ENCODE measurements at places on chromosomes 5 and 9.

DNA sequence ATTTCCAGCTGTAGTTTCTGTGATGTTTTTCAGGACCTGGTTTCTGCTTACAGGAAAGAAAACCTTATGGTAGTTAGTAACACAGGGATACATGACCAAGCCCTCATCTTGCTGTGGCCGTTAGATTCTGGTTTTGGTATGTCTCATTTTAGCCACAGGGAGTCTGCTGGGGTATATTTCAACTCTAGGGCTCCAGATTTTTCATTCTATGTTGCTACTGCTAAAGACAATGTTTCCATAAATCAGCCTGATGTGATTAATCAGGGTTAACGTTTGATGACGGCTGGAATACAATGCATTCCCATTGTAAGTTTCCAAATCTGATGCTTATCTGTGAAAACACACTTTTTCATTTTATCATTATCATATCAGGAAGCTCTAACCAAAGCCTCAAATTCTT is 48.2 kb downstream of the P4HA2 start:
- DNase-seq, result no peak

GRCh38 chr9:98314381-98315066 is 59.1 kb upstream of the TBC1D2 start:
- DNase-seq, result no peak

GRCh38 chr9:109509611-109510010 is 11.5 kb upstream of the PTPN3 start:
- no peak for DNase-seq

- DNase-seq, result no peak
Observed at GRCh38 chr5:120767178-120767820, 303.2 kb downstream of the PRR16 start.

- no peak for DNase-seq
Observed at GRCh38 chr9:89677702-89678395, 73.0 kb downstream of the GADD45G start.

DNA sequence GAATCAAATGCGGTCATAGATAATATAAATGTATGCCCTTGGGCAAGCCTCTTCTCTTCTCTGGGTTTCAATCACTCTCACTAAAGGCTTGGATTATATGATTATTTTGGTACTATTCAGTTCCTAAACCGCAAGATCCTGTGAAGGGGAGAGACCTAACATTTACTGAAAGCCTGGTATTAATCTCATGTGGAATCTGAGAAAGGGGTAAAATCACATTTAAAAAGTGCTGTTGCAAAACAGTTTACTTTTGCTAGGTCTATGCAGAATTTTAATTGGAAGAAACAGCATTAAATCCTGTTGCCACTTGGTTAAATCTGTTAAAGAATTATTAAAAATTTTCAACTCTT is 50.7 kb downstream of the SLC44A1 start:
- no peak for DNase-seq

DNA sequence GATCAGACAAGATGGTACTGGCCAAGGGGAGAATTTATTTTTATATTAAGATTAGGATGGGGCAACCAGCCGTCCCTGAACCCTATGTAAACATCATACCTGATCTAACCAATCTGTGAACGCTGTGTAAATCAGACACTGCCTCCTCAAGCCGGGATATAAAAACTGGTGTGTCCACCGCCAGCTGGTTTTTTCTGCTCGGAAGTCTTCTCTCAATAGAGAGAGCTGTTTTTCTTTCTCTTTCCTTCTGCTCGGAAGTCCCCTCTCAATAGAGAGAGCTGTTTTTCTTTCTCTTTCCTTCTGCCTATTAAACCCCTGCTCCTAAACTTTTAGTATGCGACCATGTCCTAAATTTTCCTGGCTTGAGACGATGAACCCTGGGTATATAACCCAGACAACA is 615.5 kb upstream of the NUDT12 start:
- no peak for DNase-seq

DNA sequence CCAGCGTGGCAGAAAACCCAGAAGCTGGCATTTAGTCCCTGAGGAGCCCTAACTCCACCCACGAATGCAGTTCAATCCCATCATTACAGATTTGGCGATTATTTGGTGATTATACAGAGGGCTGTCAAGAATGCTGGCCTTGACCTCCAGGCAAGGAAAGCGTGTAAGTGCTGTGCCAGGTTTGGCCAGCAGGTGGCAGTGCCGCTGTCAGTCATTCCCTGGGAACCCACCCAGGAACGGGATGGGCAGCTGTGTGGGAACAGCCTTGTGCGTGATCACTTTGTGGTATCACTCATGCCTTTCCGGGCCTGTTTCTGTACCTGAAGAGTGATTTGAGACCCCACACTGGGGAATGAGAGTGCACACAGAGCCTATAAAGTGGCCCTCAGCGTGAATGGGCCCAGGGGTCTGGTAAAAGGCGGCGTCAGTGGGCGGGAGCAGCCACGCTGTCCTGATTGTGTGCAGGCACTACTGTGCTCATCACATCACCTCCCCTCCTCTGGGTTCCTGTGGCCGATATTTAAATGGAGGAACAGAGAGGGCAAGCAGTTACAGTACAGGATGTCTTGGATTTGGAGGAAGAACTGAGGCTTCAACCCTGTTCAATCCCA is 215.6 kb downstream of the ROR2 start:
- DNase-seq, result peak; percentile 66

DNA sequence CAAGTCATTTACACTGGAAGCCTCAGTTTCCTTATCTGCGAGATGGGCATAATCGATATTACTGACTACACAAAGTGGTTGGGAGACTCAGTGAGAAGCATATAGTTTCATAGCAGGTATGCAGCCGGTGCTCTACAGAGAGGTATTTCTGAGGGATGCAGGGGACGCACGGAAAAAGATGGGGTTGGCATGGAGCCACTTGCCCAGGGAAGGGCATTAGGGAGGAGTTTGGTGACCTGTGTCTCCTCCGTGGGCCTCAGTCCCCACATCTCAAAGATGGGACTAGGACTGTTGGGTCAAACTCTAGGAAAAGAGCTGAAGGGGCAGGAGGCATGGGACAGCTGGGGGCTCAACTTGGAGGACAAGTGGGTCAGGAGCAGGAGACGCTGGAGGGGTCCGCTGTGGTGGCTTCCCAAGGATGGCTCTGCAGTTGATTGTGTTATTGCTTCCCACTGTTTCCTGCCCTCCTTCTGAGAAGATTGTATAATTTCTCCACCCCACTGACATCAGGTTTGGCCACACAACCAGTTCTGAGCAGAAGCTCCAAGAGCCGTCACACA is 158.6 kb upstream of the ALDH1B1 start:
- DNase-seq, result no peak

- no peak for DNase-seq
Observed at GRCh38 chr5:102762562-102763227, 7.6 kb downstream of the PAM start.

GRCh38 chr5:150481972-150482406 is 25.9 kb upstream of the NDST1 start:
- DNase-seq, result no peak

DNA sequence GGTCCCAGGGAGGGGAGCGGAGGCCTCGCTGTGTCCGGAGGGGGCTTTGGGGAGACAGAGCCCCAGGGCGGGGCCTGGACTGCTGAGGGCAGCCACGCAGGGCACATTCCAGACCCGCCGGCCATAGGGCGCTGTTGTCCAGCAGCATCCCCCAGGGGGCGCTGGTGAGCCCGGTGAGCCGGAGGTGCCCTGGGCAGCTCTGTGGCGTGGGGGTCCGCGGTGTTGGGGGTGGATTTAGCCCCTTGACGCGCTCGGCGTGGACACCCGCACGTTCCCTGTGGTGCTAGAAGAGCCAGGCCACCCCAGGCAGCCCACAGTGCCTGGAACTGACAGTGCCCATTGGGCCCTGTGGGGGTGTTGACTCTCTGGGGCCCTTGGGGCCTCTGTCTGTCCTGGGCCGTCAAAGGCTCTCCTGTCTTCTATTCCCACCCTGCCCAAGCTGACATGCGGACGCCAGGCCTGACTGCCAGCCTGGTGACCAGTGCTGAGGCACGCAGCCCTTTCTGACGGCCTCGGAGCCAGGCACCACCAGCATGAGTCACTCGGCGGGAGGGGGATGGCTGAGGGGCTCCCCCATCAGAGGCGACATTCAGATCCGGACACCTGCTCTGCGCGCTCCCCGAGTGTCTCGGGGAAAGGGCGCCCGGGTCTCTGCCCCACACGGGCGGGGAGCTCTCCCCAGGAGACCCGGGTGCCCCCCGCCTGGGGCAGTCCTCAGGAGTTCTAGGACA is 23.9 kb downstream of the TPPP start:
- DNase-seq, result no peak

DNA sequence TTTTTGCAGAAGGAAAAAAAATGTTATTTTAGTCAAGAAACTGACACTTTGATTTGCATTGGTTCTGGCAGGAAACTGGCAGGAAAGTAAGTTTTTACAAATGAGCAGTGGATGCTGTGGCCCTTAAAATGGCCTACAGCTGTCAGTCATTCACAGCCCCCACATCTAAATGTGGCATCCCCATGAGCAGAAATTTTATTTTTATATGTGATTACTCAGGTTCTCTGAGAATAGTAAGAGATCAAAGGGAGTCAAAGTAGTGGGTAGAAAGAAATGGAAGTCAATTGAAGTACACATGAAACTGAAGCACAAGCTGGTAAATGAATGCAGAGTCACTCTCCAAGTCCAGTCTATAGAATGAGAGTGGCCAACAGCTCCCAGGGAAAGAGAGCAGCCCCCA is 80.3 kb downstream of the ENC1 start:
- no peak for DNase-seq

DNA sequence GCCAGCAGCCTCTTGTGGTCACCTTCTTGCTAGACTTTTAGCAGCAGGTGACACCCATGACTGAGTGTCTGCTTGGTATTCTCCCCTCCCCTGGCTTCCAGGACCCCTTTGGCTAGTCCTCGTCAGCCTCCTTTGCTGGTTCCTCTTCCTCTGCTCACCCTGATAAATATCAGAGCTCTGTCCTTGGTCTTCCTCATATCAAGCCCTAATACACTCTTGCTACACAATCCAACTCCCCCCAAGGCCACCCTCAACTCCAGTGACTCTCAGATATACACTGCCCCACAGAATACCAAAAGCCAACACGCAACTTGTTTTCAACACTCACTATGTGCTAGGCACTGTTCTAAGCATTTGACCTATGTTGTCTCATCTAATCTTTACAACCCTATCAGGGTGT is 30.3 kb upstream of the LCP2 start:
- no peak for DNase-seq

DNA sequence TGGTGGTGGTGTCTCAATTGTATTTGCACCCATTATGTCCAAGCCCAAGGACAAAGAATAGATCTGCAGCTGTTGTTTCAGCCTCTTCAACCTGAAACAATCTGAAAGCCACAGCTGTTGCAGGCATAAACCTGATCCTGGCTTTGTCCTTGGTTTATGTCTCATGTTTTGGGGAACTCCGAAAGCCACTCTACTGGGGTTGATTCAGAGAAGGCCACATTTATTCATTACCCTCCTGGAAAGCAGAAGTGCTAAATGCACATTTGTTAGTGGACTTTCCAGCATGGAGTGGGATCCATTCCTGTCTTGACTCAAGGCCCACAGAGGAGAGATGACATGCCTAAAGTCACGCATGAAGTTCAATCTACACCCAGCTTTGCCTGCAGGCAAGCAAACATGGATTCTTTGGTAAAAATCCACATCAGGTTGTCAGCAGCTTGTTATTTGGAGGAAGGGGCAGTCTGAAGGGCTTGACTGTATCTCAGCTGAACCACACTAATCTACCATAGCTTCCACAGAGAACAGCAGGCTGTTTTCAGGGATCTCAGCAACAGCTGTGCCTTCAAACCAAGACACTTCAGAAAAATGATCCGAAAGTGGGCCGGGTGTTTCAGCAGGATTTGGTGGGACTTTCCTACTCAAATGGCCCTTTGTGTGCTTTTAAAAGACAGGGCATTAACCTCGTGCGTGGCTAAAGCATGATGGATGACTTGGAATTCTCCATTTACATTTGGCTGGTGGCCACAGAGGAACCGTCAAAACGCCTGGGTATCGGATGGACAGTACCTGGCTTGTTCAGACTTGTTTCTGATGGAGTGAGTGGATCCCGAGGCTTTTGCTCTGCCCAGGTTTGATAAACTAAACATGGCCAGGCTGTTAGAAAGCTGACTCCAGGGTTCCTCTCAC is 36.2 kb upstream of the ADAM19 start:
- no peak for DNase-seq

- no peak for DNase-seq
Observed at GRCh38 chr5:32522429-32523143, 62.8 kb upstream of the SUB1 start.

GRCh38 chr5:95283761-95284571 is 928 bp downstream of the MCTP1 start:
- no peak for DNase-seq

DNA sequence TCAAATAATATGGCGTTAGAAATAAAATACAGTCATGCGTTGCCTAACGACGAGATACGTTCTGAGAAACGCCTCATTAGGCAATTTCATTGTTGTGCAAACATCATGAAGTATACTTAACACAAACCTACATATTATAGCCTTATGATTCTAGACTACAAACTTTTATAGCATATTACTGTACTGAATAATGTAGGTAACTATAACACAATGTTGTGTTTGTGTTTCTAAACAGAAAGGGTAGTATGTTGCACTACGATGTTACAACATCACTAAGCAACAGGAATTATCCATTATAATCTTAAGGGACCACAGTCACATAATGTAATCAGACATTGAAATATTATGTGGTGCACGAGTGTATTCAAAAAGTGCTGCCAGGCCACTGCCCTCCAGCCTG is 3.0 kb upstream of the SMC2 start:
- DNase-seq, result no peak

DNA sequence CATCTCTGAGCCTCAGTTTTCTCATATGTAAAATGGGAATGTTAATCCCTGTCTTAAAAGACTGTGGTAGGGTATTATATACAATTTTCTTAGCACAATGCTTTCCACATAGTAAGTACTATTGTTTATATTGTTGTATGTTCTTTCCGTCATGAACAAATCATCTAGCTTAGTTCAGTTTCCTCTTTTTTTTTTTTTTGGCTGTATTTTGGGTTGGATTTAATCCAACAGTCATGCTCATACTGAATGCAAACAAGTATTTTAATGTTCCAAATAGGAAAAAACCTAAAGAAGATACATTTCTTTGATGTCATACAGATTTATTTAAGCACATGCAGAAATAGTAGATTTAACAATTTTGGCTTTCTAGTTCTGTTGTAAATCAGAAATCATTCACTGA is 95.1 kb downstream of the RNF180 start:
- no peak for DNase-seq

All from stimulated activated CD4-positive, alpha-beta T cell treated with anti-CD3 and anti-CD28 coated beads, Interleukin-12 subunit alpha, Interleukin-12 subunit beta, amount 100 ng/mL, for 24 hours (primary cell).